ENCODE measurements at places on chromosomes 16 and 17.

- DNase-seq = no peak
Measured at GRCh38 chr17:64130559-64131001, 636 bp upstream of the ERN1 start.

DNA sequence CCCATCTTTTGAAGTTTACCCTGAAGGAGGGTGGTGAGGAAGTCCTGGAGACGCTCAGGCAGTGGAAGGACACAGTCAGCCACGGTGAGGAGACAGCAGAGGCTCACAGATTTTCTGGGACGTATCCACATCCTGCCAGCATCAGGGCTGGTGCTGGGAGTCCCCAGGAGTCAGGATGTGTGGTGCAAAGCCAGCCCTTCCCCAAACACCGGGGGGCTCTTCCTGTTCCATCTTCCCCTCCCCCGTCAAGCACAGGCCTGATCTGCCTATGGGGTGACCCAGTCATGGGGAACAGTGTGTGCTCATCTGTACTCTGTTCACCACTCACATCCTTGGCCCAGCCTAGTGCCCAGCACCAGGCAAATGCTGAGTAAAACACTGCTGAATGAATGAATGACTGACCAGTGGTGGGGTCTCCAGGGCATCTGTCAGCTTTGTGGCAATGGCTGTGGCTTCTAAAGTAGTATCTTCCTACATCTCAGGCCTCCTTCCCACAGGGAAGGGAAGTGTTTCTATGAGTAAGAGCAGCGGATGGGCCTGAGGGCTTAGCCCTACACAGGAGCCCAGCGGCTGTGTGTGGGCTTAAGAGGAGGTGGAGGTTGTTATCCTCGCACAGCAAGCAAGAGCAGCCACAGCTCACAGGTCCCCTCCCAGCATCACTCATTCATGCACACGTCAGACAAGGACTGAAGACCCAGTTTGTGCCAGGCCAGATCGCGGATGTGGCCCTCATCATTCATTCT is 23.3 kb downstream of the NOS2 start:
- DNase-seq = no peak

GRCh38 chr16:89491238-89491869 is 993 bp upstream of the ANKRD11 start:
- no peak for DNase-seq

- DNase-seq = no peak
Measured at GRCh38 chr16:80277182-80277581, 263.6 kb upstream of the DYNLRB2 start.

GRCh38 chr17:78107976-78108725 is 20.4 kb downstream of the TMC6 start:
- DNase-seq = no peak

- DNase-seq = peak; percentile 65
Measured at GRCh38 chr16:2927010-2927646, 15.4 kb downstream of the FLYWCH1 start.

GRCh38 chr16:2530629-2531318 is 434 bp downstream of the CEMP1 start:
- no peak for DNase-seq

- no peak for DNase-seq
Measured at GRCh38 chr17:20206591-20206990, 197.4 kb downstream of the SPECC1 start.

DNA sequence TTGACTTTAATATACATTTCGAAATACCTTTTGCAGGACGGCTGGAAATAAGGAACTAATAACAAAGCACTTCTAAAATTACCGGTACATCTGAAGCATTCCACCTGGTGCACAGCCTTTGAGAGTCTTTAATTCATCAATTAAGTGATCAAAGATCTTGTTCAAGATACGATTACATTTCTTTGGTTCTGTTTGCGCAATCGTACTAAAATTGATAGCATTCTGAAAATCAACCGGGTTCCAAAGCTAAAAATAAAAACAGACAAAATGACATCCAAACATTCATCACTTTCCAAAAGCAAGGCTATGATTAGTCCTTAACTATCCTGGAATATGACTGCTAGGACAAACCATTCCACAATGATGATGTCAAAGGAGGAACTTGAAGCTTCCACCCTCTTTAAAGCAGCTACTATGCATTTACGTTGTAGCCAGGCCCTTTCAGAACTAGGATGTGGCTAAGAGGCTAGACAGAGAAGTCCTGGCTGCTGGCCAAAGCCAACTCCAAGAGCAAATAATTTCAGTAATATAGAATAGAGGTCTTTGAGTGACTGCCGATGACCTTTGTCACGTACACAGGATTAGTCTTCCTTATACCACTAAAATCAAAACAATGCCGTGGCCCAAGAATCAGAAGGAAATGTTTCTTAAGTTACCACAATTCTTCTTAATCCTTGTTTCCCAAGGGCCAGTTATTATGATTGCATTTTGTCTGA is 299.8 kb upstream of the PSMD7 start:
- DNase-seq = no peak

GRCh38 chr17:73208139-73208827 is 15.4 kb downstream of the COG1 start:
- DNase-seq = no peak

- DNase-seq = no peak
Measured at GRCh38 chr16:1707193-1707790, 1.3 kb downstream of the MAPK8IP3 start.

DNA sequence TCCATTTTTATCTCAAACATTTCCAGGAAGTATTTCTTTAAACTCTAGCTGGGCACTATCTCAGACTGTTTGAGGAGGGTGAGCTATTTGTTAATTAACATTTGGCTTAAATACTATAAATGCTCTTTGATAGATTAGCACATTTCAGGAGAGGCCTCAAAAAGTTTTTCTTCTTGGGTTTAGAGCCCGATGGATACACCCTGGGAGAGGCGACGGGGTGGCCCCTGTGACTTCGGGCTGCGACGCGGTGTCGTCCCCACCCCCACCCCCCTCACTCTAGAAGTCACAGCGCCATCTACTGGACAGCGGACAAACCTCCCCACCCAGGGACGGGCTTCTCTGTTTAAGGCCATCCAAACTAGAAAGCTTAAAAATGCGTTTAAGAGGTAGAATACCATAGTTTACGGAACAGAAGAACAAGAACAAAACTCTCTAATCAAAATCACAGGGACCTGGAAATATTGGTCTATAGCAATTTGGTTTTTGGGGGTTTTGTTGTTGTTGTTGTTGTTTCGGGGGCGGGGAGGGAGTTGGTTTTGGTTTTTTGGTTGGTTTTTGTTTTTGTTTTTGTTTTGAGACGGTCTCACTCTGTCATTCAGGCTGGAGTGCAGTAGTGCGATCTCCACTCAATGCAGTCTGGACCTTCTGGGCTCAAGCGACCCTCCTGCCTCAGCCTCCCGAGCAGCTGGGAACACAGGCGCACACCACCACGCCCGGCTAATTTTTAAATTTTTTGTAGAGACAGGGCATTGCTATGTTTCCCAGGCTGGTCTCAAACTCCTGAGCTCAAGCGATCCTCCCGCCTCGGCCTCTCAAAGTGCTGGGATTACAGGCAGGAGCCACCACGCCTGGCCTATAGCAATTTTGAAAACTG is 254.4 kb downstream of the C16orf95 start:
- DNase-seq = peak; percentile 23

- DNase-seq = no peak
Measured at GRCh38 chr16:56421313-56421712, 4.0 kb downstream of the AMFR start.

GRCh38 chr17:50499270-50499669 is 9.0 kb upstream of the MYCBPAP start:
- DNase-seq = no peak

DNA sequence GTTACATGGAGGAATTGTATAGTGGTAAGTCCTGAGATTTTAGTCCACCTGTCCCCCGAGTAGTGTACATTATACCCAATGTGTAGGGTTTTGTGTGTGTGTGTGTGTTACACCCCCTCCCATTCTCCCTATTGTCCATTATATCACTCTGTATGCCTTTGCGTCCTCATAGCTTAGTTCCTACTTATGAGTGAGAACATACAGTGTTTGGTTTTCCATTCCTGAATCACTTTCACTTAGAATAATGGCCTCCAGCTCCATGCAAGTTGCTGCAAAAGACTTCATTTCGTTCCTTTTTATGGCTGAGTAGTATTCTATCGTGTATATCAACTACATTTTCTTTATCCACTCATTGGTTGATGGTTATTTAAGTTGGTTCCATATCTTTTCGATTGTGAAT is 635 bp upstream of the FA2H start:
- no peak for DNase-seq

DNA sequence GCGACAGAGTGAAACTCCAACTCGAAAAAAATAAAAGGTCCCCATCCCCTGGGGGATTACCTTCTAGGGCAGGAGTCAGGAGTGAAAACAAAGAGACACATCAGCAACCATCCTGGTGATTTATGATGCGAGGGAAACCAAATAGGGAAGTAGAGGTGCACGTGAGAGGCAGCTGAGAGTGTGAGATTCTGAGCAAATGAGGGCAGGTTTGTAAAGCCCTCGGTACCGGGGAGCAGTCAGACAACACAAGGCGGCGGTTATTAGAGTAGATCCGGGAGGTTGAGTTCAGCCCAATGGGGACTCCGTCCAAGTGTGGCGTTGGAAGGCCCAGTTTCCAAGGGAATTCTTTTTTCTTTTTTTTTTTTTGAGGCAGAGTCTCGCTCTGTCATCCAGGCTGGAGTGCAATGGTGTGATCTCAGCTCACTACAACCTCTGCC is 7.4 kb upstream of the ARMC7 start:
- DNase-seq = no peak

GRCh38 chr16:18853694-18854093 is 52.3 kb upstream of the ARL6IP1 start:
- no peak for DNase-seq
